ENCODE measurements at places on chromosomes 4 and X. TPM values are rescaled to one million over a fixed set of nuclear protein-coding genes. Genes with fewer than 3 reads are reported as not detected.

DNA sequence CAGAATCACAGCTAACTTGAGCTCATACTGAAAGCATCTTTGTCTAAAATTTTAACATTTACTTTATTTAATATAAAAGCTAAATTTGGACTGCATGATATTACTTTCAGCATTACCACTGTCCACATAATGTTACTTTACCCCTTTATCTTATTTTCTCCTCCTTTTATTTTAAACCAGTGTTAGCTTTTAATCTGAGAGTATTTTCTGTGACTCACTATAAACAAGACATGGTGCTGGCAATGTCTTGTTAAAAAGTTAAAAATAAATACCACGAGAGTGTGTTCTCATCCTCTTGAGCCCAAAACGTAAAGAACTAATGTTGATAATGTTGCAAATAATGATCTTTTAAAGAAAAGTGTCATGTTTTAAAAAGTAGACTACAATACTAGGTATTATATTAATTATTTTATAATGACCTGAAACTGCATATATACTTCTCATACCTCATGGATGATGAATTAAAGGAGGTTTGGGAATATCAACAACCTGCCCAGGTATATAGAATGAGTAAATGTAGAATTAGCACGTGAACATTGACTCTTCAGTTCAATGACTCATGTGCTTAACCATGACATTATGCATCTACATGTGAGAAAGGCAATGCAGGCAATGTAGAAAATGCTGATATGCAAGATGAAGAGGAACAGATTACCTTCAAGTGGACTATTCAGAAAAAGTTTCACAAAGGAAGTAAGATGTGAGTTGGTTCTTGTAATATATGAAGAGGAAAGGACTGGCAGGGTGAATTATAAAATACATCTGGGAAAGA lies 454.1 kb upstream of the ADGRL3 start:
- DNase-seq = no peak

GRCh38 chr4:153518001-153518400 lies 51.8 kb downstream of the TMEM131L start:
- no peak for DNase-seq

- DNase-seq = no peak
Measured at GRCh38 chr4:106312377-106312776, 3.6 kb downstream of the TBCK start.

GRCh38 chr4:85642356-85643100 lies 167.6 kb downstream of the ARHGAP24 start:
- no peak for DNase-seq

DNA sequence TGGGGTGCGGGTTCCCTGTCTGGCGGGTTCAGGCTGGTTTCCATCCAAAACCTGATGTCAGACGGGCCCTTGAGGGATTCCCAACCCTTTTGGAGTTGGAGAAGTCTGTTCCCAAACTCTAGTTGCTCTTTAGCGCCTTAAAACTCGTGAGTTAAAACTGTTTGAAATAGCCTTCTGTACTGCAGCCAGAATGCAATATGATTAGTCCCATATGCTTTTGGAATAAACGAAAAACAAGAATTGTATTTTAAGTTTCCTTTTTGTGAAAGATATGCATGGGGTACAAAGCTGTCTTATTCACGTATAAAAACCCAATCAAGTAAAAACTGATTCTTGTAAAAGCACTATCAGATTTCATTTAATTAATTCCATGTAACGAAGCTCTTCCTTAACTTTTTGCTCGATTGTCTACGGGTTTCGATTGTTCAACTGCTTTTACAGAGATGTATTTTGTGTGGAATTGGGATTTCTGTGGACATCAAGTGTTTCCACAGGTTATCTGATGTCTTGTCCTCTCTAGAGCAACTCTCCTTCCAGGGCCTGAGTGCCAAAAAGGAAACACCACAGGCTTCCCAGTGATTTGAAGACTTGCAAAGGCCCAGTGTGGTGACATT lies 49.5 kb downstream of the CLDN34 start:
- no peak for DNase-seq

DNA sequence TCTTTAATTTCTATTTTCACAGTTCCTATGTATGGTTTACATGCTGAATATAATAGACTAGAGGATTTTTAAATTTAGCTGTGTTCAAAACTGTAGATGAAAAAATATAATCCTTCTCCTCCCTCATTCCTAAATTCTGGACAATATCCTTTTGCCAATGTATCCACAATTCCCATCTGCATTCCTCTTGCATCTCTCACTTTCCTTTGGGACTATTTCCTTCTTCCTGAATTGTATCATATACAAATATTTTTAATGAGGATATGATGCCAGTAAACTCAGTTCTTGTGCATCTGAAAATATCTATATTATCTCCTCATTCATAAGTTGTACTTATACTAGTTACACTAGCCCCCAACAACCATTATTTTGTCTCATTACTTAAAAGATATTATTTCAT lies 46.7 kb downstream of the DDX60L start:
- DNase-seq = no peak

DNA sequence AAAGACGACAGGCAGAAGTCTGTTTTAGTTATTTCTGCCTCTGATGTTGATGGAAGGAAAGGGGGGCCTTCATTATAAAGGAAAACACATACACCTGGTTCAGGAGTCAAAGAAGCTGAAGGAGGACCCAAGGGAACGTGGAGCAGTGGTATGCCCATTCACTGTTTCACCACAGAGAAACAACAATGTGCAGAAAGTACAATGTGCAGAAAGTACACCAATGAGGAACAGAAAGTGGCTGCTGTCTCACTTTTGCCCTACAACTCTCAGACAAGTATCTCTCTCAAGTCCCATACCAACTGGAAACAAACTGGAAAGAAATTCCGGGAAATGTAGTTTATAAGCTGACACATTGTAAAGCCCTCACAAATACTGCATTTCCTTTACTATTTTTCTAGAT lies 564.5 kb downstream of the TRAM1L1 start:
- DNase-seq = no peak

DNA sequence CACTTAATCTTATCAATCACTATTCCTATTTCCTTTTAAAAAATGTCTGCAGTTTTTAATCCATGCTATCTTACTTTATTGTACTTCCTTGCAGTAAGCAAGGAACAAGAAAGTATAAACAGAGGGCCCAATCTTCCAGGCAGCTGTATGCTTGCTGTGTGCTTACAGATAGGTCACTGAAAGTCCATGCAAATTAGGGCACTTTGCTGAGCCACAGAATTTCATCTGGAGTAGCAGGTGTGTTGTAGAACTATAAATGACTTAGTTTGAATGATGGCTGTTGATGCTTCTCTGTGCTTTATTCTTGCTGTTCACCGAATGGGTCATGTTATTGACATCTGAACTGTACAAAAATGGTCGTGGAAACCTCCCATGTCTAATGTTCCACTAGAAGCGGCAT lies 154.6 kb downstream of the ATOH1 start:
- DNase-seq = no peak

DNA sequence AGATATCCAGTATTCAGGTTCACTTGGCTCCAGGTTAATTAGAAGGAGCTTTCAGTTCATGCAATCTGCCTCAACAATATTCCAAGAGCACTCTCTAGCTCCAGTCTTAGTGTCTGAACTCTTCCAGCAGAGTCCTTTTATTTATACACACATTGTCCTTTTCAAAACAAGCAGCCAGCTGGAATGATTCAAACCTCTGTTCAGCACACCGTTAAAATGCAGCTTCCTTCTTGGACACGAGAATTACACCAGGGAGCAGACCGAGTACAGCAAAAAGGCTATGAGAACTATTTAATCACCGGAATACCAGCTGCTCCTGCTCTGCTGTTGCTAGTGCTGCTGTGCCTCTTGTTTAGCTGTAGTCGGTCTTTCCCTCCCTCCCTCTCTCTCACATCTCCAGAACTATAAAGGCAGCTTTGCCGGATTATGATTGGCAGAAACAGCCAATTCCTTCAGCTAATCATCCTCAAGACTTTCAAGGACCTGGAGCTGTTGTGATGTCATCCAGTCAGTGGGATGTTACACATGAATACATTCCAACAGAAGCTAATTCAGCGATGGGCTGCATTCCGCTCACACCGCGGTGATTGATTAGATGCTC lies at the start of gene NDST4:
NDST4 (minus strand) TSS at position 115 of the 601 bp plus-strand sequence. CDS start 36,584 bp downstream, outside the sequence.
- DNase-seq = no peak

GRCh38 chr4:4376074-4376473 lies 10.8 kb upstream of the NSG1 start:
- DNase-seq = no peak

GRCh38 chrX:41733939-41734338 lies 10.0 kb downstream of the GPR82 start:
- no peak for DNase-seq

GRCh38 chrX:274904-275475 lies 6.2 kb upstream of the PLCXD1 start:
- DNase-seq = no peak

GRCh38 chrX:15983034-15983433 lies 128.4 kb upstream of the AP1S2 start:
- DNase-seq = no peak

- DNase-seq = no peak
Measured at GRCh38 chr4:170425521-170426143, 335.9 kb upstream of the AADAT start.

HS3ST1 gene
- total RNA-seq = not detected

AFF2 gene
- 1.0 TPM for total RNA-seq

MYOZ2 gene
- total RNA-seq = not detected

ERAS gene
- total RNA-seq = 0.23 TPM

ABCD1 gene
- total RNA-seq = 6.7 TPM

ADAM29 gene
- total RNA-seq = not detected

SLC6A14 gene
- not detected for total RNA-seq

IL21 gene
- 16.6 TPM for total RNA-seq

GABRA4 gene
- total RNA-seq = not detected

SLC49A3 gene
- total RNA-seq = 1.3 TPM

SPIN2A gene
- 0.64 TPM for total RNA-seq
